Suprapubic skin (tissue), 4 donors: ENCODE measurements at places on chromosomes 3 and 15. TPM values are rescaled to one million over a fixed set of nuclear protein-coding genes. Genes with fewer than 3 reads are reported as not detected.
A peak's percentile ranks its signal among the peaks of the same experiment; 100 is the strongest.

GRCh38 chr3:26058901-26059321, 269.0 kb downstream of the OXSM start:
- no peak for DNase-seq

GRCh38 chr3:171620825-171621434, 160.7 kb upstream of the TNIK start:
- no peak for DNase-seq

DNA sequence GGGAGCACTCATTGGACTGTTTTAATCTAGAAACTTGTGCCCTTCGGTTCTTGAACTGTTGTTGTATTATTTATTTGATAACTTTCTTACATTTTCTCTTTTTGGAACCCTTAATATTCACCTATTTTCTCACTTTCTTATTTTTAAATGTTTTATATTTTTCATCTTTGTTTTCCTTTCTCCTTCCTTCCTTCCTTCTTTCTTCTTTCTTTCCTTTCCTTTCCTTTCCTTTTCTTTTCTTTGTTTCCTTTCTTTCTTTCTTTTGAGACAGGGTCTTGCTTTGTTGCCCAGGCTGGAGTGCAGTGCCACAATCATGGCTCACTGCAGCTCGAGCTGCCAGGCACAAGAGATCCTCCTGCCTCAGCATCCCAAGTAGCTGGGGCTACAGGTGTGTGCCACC, 108.5 kb downstream of the TBC1D2B start:
- DNase-seq, result no peak

GRCh38 chr3:6605227-6605626, 255.7 kb upstream of the GRM7 start:
- DNase-seq, result no peak

GRCh38 chr3:159882790-159883779, 105.5 kb upstream of the IL12A start:
- DNase-seq, result no peak

DNA sequence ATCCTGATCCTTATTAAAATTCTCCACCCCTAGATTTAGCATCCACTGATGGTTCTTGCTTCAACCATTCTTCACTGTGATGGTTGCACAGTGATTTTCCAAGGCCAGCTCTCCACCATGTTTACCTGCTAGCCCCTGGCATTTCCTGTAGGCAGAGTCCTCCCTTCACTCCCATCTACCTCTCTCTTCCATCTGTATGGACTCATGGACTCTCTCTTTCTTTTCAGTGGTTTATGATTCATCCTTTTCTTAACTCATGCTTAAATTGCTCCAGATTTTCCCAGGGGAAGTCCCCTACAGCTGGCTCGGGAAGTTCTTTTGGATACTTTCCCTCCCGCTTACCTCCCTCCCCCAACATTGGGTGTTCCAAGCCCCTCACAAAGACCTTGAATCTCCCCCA, 18.7 kb downstream of the TGM4 start:
- DNase-seq, result no peak

GRCh38 chr3:188197388-188197847, 43.5 kb downstream of the LPP start:
- DNase-seq, result no peak

DNA sequence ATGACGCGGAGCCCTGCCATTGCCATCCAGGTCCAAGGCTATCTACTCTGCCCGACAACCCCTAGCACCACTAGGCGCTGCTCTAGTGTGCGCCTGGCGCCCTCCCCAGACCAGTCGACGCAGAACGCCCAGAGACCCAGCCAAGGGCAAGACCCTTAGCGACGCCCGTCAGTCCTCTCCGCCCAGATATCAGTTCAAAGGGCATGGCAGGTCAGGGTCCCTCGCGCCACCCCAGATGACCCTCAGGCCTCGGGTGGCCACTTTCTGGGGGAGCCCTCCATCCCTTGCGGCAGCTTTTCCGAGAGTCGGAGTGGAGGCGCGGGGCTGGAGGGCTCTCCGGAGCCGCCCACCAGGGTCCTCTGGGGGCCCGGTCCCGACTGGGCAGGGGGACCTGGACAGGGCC, 371 bp upstream of the CLSTN2 start:
- DNase-seq, result peak; percentile 78

DNA sequence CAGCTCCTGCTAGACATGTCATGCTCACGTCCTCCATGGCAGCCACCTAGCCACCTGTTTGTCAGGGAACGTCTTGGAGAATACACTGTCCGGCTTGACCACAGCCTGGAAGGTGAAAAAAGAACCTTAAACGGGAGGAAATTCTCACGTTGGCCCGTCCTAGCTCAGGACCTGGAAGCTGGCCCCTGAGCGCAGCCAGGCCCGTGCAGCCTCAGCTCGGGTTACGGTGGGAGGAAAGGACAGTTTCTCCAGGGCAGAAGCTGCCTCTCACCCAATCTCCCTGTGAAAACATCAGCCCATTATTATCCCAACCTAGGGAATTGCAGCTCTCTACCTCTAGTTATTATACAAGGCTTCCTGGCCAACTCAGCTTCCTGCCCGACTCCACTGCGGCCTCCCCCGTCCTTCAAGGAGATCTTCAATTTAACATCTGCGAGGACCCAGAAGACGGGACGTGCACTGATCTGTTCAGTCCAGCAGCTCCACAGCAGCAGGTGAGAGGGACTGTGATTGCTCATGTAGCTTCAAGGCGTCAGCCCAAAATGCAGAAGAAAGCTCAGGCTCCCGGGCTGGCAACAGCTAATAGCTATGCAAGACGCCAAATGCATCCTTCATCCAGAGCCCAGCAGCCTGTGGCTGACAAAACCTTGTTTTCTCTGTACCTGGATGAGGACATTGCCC, 84.7 kb downstream of the ADAMTS17 start:
- DNase-seq, result peak; percentile 38

DNA sequence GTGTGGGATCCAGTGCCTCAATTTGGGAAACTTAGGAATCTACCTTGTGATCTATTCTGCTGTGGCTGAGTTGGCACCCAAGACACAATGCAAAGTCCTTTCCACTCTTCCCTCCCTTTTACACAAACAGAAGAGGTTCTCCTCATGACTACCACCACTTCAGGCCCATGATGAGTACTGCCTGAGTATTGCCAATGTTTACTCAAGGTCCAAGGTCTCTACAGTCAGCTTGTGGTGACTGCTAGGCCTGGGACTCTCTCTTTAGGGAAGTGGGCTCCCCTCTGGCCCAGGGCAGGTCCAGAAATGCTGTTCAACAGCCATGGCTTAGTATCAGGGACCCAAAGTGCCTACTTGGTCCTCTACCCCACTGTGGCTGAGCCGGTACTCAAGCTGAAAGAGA, 56.8 kb upstream of the PEX5L start:
- DNase-seq, result no peak

DNA sequence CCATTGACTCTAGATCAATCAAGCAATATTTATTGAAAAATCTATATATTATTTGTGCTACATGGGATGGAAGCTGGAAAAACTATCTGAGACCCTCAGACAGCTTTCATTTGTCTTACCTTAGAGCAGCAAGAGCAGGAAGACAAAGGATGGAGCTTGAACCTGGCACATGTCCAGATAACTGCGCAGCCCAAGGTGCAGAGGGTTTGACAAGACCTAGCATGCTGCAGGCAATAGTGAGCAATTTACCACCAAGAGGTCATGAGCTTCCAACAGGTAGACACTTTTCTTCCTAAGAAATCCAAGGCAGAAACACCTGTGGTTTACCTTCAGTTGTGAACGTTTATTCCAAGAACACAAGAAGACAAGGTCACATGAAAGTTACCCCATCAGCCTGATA, 214.7 kb upstream of the NECTIN3 start:
- DNase-seq, result no peak

DNA sequence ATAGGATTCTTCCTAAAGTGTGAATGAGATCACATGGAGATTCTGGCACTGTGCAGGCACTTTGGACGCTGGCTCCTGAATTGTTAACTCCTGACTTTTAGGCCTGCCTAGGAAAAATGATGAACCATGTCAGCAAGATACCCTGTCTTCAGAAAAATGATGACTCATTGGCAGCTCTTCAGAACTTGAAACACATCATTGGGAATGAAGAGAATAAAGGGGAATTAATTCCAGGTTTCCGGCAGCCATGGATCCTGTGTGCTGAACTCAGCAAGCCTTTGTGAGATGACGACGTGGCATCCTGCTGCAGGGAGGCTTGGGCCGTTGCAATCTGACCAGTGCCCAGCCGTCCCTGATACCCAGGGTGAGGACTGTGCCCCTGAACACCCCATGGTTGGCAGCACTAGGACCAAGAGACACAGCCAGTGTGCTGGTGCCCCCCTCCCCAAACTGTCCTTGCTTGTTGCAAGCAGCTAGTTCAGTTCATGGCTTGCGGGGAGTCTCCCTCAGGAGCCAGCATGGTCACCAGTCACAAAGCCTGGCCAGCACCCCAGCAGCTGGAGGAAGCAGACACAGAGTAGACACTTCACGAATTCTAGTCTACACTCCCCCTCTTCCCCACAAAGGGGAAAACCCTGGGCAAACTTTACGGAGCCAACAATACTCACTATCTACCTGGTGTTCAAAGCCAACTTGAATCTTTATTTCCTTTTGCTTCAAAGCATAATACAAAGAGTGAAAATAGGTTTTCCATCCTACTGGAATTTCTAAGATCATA, 7.8 kb upstream of the LIPC start:
- no peak for DNase-seq

DNA sequence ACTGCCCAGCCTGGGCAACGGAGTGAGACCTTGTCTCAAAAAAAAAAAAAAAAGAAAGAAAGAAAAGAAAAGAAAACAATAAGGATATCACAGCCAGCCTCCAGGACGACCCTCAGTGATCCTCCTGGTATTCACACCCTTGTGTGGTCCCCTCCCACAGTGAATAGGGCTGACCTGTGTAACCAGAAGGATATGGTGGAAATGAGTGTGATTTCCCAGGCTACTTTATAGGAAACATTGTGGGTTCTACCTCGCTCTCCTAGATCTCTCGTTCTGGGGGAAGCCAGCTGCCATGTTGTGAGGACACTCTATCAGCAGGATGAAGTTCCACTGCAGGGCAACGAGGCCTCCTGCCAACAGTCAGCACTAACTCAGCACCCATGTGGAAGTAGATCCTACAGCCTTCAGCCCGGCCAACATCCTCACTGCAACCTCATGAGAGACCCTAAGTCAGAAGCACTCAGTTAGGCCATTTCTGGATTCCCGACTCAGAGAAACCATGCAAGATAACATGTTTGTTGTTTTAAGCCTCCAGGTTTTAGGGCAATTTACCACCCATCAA, 11.1 kb downstream of the RFTN1 start:
- DNase-seq, result no peak

GRCh38 chr3:144407335-144407734, 435.7 kb downstream of the DIPK2A start:
- no peak for DNase-seq

DNA sequence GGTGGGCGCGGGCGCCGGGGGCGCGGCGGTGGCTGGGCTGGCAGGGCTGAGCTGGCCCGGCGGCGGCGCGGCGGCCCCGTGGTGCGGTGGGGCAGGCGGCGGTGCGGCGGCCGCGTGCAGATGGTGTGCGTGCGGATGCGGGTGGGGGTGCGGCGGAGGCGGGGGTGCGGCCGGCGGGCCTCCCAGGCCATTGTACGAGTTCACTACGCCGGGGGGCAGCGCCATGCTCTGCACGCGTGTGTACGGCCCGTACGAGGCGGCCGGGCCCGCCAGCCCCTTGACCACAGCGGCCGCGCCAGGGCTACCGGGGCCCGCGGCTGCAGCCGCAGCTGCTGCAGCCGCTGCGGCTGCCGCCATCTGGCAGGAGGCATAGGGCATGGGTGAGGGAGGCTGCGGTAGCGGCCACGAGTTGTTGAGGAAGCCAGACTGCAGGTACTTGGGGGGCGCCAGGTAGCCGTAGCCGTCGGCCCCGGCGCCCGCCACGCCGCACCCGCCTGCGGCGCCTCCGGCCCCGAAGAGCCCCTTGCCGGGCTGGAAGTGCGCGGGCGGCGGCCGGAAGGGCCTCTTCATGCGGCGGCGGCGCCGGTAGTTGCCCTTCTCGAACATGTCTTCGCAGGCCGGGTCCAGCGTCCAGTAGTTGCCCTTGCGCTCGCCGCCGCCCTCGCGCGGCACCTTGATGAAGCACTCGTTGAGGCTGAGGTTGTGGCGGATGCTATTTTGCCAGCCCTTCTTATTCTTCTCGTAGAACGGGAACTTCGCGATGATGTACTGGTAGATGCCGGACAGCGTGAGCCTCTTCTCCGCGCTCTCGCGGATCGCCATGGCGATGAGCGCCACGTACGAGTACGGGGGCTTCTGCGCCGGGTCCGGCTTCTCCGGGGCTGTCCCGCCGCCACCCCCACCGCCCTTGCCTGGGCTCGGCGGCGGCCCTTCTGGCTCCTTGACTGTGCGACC, 951 bp downstream of the FOXL2 start:
- no peak for DNase-seq

- DNase-seq, result no peak
Observed at GRCh38 chr3:124263168-124263567, 271.2 kb upstream of the ROPN1 start.

GRCh38 chr3:27625864-27626263, 96.3 kb downstream of the EOMES start:
- DNase-seq, result no peak

- no peak for DNase-seq
Observed at GRCh38 chr15:88202231-88202630, 54.3 kb downstream of the NTRK3 start.

DNA sequence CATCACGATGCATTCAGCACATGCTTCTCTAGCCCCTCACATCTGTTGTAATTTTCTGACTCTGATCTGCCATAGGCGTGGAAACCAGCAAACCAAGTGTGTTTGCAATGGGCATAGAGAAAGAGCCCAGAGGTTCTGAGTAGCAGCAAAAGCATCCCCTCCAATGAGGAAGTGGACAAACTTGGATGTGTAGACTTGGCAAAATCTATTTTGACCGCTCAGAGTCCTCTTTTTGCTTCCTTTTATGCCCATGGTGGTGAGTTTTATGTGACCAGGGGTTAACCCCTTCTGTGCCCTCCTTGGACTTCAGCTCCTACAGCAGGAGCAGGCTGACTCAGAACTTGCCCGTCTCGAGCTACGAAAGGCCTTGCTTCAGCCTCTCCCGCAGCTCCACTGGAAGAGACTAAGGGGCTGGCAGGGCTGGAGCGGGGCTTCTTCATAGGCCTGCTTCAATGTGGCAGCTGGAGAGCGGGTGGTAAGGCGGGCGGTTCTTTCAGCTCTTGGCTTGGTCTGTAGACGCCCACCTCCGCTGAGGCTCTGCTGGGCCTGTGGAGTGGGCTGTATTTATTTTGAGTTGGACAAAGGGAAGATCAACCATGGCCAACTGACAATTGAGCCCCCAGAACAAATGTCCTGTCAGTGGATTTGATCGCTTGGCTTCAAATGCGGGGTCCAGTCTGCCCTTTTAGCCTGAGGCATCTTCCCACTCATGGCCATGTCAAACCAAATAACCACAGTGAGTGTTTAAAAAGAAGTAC, 6.5 kb upstream of the ETV5 start:
- DNase-seq, result no peak

- DNase-seq, result no peak
Observed at GRCh38 chr3:3531476-3531875, 267.8 kb upstream of the LRRN1 start.

PLA2G4F gene
- 209 TPM for total RNA-seq

PPARG gene
- 9.7 TPM for total RNA-seq

CHRFAM7A gene
- not detected for total RNA-seq

RBP2 gene
- not detected for total RNA-seq

MCF2L2 gene
- total RNA-seq, result 0.56 TPM

AMIGO3 gene
- 3.3 TPM for total RNA-seq
